MM.1S (cell line): ENCODE measurements at places on chromosomes 11 and 22.

- no peaks in the 10 kb centered on the region for H3K4me1 ChIP-seq
- no peak for DNase-seq
- H3K4me3 ChIP-seq: no peak overlapping the region
- no peaks in the 10 kb centered on the region for H3K27me3 ChIP-seq
- no peaks in the 10 kb centered on the region for H3K36me3 ChIP-seq
Observed at GRCh38 chr11:44761551-44761961, 34.8 kb downstream of the TSPAN18 start.

GRCh38 chr11:68610452-68611116 is 73.8 kb upstream of the GAL start:
- H3K27ac ChIP-seq: no peak overlapping the region
- DNase-seq: no peak

- DNase-seq: no peak
- no peaks in the 10 kb centered on the region for H3K36me3 ChIP-seq
- H3K4me1 ChIP-seq: peaks cover 7% of the 10 kb centered on the region
- H3K27me3 ChIP-seq: no peaks in the 10 kb centered on the region
- H3K4me3 ChIP-seq: no peak overlapping the region
Observed at GRCh38 chr22:30640361-30640760, 4.8 kb downstream of the SLC35E4 start.

GRCh38 chr11:66593303-66593635 is 284 bp downstream of the CCS start:
- peaks cover 15% of the 10 kb centered on the region; the same call in 1 of the 2 replicates for H3K27me3 ChIP-seq
- H3K4me3 ChIP-seq: peak overlapping the region; percentile 82
- DNase-seq: no peak
- H3K4me1 ChIP-seq: peaks cover 3% of the 10 kb centered on the region; the same call in 1 of the 2 replicates
- H3K36me3 ChIP-seq: no peaks in the 10 kb centered on the region
- no peak overlapping the region for H3K27ac ChIP-seq

GRCh38 chr11:116388146-116388545 is 384.6 kb downstream of the BUD13 start:
- no peaks in the 10 kb centered on the region for H3K27me3 ChIP-seq
- H3K4me1 ChIP-seq: no peaks in the 10 kb centered on the region
- H3K27ac ChIP-seq: no peak overlapping the region
- no peaks in the 10 kb centered on the region for H3K36me3 ChIP-seq
- DNase-seq: no peak

GRCh38 chr22:40967111-40967760 is 16.1 kb downstream of the RBX1 start:
- no peaks in the 10 kb centered on the region for H3K27me3 ChIP-seq
- no peak overlapping the region for H3K4me3 ChIP-seq
- peaks cover 15% of the 10 kb centered on the region for H3K4me1 ChIP-seq
- no peak for DNase-seq

DNA sequence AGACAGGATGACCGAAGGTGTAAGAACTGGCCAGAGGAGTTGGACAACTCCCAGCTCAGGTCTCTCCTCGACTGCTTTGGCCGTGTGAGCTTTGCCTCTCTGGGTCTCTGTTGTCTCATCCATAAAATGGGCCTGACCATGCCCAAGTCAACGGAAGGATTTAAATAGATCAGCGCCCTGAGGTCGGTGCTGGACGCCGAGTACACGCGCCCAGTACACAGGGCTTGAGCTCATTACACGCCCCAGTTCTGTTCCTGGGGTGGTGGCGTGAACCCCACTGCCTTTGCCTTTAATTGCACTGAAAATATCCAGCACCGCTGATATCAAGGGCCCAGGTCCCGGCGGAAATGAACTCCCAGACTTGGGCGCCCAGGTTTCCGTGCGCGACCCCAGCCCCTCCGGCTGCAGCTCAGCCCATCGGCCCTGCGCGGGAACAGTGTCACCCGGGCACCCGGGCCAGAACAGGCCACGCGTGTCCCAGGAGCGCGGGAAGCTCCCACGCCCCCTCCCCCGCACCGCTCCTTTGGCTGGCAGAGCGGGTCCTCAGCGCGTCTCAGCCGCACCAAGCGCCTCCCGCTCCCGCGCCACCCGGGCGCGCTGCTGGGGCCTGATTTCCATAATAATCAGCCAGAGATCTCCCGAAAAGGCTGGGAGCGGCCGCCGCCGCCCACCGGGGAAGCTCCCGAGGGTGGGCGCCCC is 42.2 kb downstream of the CYTH4 start:
- DNase-seq: no peak
- H3K36me3 ChIP-seq: no peaks in the 10 kb centered on the region
- no peak overlapping the region for H3K4me3 ChIP-seq
- no peak overlapping the region for H3K27ac ChIP-seq
- no peaks in the 10 kb centered on the region for H3K4me1 ChIP-seq

DNA sequence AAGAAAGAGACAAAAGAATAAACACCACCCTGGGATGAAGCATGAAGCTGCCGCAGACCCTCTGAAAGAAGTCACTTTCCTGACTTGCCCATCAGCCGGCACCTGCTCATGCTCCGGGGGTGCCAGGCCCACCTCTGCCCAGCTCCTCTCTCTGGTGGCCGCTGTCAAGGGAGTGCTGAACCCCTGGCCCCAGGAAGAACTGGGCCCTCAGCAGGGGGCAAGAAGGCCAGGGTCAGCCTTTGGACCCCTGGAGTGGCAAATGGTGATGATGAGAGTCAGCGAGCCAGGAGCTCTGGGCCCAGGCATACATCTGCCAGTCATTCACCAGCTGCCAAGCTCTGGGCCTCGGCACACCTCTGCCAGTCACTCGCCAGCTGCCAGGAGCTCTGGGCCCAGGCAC is 17.4 kb downstream of the TTLL8 start:
- H3K27ac ChIP-seq: no peak overlapping the region
- no peak for DNase-seq
- H3K4me1 ChIP-seq: no peaks in the 10 kb centered on the region
- H3K36me3 ChIP-seq: no peaks in the 10 kb centered on the region
- peaks cover 97% of the 10 kb centered on the region for H3K27me3 ChIP-seq

DNA sequence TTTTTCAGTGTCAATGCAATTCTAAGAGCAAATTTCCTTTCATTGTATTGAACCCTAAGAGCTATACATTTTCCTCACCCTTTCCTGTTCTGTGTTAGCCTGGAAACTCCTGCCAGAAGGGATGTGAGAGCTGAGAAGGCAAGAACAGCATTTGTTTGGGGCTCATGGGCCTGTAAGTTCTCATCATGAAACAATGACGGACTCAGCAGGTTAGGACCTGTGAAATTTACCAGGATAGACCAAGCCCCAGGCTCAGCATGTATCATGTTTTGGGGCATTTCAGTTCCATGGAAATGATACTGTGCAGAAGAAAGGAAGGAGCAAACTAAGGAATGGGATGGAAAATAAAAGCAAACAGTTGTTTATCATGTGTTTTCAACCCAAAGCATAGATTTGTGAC is 41.6 kb downstream of the NTM start:
- DNase-seq: no peak
- H3K36me3 ChIP-seq: no peaks in the 10 kb centered on the region
- H3K4me3 ChIP-seq: no peak overlapping the region
- H3K27me3 ChIP-seq: no peaks in the 10 kb centered on the region

GRCh38 chr11:10540546-10540914 is 457 bp downstream of the RNF141 start:
- H3K4me3 ChIP-seq: peak overlapping the region; percentile 70
- H3K4me1 ChIP-seq: peaks cover 10% of the 10 kb centered on the region
- H3K27ac ChIP-seq: peak overlapping the region; percentile 64; the same call in 1 of the 2 replicates
- H3K27me3 ChIP-seq: no peaks in the 10 kb centered on the region
- peak; percentile 35 for DNase-seq

DNA sequence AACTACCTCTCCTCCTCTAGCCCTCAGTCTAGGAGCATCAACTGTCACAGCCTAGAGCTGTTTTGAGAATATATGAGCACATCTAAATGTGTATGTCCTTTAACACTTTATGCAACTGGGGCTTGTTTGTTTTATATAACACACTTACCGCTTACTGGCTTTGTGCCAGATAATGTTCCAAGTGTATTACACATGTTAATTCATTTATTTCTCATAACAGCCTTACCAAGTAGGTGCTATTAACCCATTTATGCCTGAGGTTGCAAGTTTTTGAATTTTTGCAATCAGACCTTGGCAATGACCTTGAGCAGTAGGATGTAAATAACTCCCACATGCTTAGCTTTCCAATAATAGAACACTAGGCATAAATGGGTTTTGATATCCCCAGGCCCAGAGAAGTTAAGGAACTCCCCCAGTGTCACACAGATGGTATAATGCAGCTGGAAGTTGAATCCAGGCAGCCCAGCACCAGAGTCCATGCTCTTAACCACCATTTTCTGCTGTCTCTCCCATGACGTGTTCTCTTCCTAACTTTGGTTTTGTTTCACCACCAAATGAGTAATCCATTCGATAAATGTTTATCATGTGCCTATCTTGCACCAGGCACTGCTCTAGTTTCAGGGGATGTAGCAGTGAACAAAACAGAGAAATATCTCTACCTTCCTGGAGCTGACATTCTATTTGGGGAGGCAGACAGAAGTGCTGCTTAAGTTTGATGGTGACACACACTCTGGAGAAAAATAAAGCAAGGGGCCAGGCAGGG is 23.1 kb downstream of the PRDM11 start:
- H3K4me1 ChIP-seq: no peaks in the 10 kb centered on the region
- no peaks in the 10 kb centered on the region for H3K36me3 ChIP-seq
- H3K4me3 ChIP-seq: no peak overlapping the region
- no peak for DNase-seq
- no peak overlapping the region for H3K27ac ChIP-seq
- H3K27me3 ChIP-seq: no peaks in the 10 kb centered on the region

- H3K36me3 ChIP-seq: no peaks in the 10 kb centered on the region
- no peak for DNase-seq
- no peaks in the 10 kb centered on the region for H3K27me3 ChIP-seq
- no peak overlapping the region for H3K4me3 ChIP-seq
- peaks cover 35% of the 10 kb centered on the region for H3K4me1 ChIP-seq
- no peak overlapping the region for H3K27ac ChIP-seq
Observed at GRCh38 chr11:112581747-112582146, 321.1 kb upstream of the PLET1 start.

DNA sequence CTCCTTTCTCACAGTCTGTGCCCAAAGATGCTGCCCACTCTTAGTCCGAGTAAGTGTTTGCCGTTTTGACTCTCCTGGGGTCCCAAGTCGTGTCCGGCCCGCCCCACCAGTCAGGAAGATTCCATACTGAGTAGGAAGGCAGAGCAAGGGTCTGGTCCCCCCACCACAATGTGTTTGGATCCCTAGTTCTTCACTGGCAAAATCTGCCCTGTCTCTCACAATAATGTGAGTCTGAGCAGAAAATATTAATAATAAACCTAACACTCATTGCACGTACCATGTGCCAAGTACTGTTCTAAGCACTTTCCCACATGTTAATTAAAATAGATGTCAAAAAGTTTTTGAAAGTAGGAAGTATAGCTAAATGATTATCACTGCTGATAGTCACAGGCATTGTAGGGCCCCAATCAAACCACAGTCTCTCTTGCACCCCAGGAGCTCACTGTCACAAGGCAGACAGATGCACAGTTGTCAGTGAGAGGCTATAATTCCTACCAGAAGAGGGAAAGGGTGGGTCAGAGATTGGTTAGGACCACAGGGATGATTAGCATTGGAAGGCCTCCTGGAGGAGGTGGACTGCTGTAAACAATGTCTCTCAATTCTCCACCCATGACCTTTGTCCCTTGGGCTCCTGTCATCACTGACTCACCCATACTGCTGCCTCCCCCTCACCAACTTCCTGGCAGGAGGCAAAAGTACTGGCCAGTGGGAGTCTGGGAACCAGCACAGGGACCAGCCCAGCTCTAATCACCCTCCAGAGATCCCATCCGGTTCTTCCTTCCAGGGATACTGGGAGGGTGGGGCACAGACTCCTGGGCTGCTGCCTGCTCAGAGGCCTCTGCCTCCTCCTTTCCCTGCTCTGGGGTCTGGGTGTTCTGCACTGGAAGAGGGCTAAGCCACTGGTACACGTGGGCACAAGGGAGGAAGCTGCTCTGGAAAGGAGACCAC is 1.0 kb upstream of the POLD4 start:
- no peaks in the 10 kb centered on the region for H3K27me3 ChIP-seq
- H3K4me3 ChIP-seq: peak overlapping the region; percentile 91
- H3K27ac ChIP-seq: peak overlapping the region; percentile 99; the same call in 1 of the 2 replicates
- no peaks in the 10 kb centered on the region for H3K36me3 ChIP-seq
- peaks cover 36% of the 10 kb centered on the region for H3K4me1 ChIP-seq

GRCh38 chr11:132944569-132944944 is 587.7 kb downstream of the OPCML start:
- no peaks in the 10 kb centered on the region for H3K27me3 ChIP-seq
- DNase-seq: no peak
- no peaks in the 10 kb centered on the region for H3K4me1 ChIP-seq
- H3K4me3 ChIP-seq: no peak overlapping the region

GRCh38 chr22:27673839-27674238 is 127.7 kb downstream of the MN1 start:
- H3K36me3 ChIP-seq: no peaks in the 10 kb centered on the region
- H3K27ac ChIP-seq: no peak overlapping the region
- no peaks in the 10 kb centered on the region for H3K4me1 ChIP-seq

DNA sequence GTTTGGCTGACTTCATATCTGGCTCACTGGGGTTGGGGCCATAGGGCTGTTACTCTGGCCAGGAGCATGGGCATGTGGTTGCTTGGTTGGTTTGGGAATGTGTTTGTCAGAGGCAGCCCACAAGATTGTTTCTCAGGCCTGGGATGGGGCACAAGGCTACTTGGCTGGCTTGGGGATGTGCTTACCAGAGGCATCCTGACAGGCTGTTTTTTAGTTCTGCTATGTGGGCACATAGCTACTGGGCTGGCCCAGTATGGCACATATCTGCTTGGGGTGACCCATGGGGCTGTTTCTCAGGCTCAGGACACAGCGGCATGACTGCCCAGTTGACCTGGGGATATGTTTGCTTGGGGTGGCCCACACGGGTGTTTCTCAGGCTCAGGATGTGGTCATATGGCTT is 94.6 kb upstream of the PGR start:
- H3K4me3 ChIP-seq: no peak overlapping the region
- no peak overlapping the region for H3K27ac ChIP-seq
- no peaks in the 10 kb centered on the region for H3K27me3 ChIP-seq
- no peaks in the 10 kb centered on the region for H3K36me3 ChIP-seq
- H3K4me1 ChIP-seq: peaks cover 4% of the 10 kb centered on the region; the same call in 1 of the 2 replicates

DNA sequence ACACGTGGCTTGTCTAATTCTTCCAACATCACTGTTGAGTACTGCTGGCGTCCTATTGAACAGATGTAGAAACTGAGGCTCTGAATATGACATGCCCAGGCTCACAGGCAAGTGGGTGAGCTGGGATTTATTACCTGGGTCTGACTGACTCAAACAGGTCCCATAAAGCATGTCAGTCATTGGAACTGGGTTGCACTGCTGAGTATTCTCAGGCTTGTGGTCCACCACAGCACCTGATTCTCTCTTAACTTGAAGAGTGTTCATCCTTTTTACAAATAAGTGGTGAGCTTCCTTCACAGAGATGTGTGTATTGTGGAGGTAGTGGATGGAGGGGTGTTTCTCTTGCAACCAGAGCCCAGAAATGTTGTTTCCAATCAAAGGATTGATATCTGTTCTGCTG is 44.5 kb downstream of the SC5D start:
- H3K36me3 ChIP-seq: no peaks in the 10 kb centered on the region
- H3K27me3 ChIP-seq: no peaks in the 10 kb centered on the region
- no peak overlapping the region for H3K4me3 ChIP-seq
- no peak for DNase-seq
- H3K27ac ChIP-seq: no peak overlapping the region
- H3K4me1 ChIP-seq: peaks cover 10% of the 10 kb centered on the region
